ENCODE measurements at places on chromosomes 2 and 18.

DNA sequence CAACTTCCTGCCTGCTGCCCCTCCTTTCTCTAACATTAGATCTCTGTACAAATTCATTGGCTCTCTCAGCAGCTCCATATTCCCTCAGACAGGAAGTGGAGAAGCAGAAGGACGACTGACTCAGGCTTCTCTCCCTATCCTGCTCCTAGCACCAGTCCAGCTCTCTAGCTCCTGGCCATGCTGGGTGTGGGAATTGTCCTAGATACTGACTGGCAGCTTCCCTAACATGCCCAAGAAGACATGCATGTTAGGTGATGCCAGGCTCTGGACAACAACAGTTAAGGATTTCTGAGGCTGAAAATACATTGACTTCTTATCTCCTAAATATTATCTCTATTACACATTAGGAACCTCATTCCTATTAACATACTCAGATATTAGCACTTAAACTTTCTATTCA, 292.9 kb downstream of the IKZF2 start:
- DNase-seq: no peak

DNA sequence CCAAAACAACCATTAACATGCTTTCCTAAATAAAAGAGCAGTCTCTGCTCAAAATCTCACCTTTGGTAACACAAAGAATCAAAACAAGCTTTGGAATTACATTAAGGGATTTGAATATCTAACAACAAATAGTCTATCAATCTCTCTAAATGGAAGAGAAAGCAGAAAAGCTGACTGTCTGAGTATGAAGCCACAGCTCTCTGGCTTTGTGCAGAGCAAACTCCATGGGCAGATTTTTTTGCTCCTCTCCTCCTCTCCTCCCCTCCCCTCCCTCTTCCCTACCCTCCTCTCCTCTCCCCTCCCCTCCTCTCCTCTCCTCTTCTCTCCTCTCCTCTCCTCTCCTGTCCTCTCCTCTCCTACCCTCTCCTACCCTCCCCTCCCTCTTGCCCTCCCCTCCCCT, 329.5 kb upstream of the ETAA1 start:
- DNase-seq: no peak

- no peak for DNase-seq
Measured at GRCh38 chr2:184402381-184402780, 195.9 kb upstream of the ZNF804A start.

- no peak for DNase-seq
Measured at GRCh38 chr18:45415614-45416013, 199.7 kb upstream of the SLC14A2 start.

GRCh38 chr2:233458826-233459225, 104.5 kb downstream of the DGKD start:
- no peak for DNase-seq

GRCh38 chr18:80202264-80202998, 44.9 kb downstream of the PARD6G start:
- DNase-seq: no peak

DNA sequence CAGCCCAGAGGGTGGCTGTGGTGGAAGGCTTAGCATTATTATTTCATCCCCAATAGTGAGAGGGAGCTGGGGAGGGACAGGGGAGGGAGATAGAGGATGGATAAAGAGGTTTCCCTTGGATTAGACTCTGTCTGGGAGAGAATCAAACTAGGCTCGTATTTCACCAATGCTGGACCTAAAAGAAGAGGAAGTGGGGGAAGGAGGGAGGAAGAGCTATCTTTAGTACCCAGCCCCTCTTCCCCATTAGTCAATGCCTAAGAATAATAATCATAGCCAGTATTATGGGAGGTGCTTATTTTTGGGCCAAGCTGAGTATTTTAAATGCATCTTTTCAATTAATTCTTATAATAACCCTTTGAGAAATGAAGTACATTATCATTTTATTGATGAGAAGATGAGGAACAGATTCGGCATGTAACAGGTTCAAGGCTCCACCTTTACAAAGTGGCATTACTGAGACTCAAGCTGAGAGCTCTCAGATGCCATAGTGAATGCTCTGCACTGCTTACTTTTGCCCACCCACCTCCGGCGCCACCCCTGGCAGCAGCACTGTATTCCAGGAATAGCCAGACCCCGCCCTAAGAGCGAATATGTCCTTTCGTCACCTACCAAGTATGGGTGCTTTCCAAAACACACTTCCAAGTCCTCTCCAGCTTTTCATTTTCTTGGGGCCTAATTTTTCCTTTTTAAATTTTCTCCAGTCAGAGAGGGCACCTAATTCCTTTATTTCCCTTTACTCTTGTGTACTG, 21.0 kb downstream of the PAX8 start:
- no peak for DNase-seq

- DNase-seq: no peak
Measured at GRCh38 chr2:191325651-191326365, 80.6 kb downstream of the MYO1B start.

DNA sequence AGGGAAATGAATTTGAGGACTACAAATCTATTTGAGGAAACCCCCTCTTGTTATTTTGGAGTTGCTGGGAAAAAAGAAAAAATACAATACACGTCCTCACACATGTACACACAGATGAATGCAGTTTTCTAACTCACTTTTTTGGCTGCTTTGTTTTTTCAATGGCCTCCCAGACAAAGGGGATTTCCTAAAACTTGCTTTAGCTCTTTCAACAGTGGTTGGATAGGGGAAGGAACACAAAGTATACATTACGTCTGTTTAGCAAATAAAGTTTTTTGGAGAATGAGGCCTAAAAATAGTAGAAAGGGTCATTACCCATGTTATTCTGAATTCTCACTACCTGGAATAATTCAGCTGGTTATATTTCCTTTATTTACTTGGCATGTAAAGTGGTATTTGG, 125.3 kb upstream of the ITGB6 start:
- DNase-seq: no peak

- DNase-seq: no peak
Measured at GRCh38 chr2:113089916-113090315, 22.1 kb downstream of the IL1F10 start.
